ENCODE measurements at places on chromosomes 7 and 10.

DNA sequence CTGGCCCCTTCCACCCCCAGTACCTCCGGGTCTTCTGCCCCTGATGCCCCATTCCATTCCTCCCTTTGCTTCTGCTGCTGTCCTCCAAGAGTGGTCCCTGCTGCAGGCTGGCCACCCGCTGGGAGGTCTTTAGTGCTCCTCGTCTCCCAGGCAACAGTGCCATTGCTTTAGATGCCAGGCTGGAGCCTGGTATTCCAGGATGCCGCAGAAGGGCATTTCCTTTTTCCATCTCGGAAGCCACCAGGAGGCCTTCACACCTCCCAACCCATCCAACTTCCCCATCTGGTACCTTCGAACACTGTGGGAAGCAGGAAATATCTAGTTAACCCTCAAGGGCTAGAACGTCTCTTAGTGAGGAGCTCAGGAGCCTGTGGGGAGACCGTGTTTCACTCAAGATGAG lies 92.9 kb upstream of the DUSP5 start:
- DNase-seq: no peak

- no peak for DNase-seq
Measured at GRCh38 chr10:126080291-126080825, 184.0 kb downstream of the FANK1 start.

GRCh38 chr10:17771017-17771416 lies 19.0 kb downstream of the TMEM236 start:
- no peak for DNase-seq

DNA sequence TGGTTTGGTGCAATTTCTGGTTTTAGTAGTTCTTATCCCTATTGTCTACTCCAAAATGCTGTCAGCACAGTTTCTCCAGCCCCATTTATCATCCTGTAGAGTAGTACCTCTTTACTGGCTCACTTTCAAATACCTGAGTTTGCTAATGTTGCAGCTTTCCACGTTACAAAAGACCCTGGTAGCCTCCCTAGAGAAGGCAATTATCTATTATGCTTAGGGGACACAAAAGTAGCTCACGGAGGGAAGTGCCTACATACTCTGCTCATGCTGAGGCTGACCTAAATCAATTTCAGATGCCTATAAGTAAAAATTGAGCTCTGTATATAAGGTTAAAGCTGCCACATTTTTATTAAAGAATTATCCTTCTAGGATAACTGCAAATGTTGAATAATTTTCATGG lies 603.6 kb downstream of the CNTNAP2 start:
- DNase-seq: no peak

- DNase-seq: no peak
Measured at GRCh38 chr10:30324448-30325110, 24.5 kb downstream of the MTPAP start.

GRCh38 chr7:11177793-11178192 lies 204.1 kb downstream of the PHF14 start:
- no peak for DNase-seq

DNA sequence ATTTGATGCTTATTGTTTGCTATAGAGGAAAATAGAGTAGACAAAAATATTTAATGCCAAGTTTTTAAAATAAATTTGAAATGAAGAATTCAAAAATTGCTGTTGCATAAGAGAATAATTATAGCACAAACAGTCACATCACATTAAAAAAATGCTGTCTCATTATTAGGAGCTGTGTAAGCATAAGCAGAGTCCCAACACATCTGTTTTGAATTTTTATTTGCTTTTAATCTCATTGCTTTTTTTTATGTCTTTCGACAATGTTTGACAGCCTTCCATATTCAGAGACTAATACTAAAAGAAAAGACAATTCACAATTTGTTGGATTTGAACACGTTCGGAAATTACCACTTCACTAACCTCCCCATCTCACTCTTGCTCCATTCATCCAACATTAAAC lies 143.5 kb downstream of the TFPI2 start:
- DNase-seq: no peak

DNA sequence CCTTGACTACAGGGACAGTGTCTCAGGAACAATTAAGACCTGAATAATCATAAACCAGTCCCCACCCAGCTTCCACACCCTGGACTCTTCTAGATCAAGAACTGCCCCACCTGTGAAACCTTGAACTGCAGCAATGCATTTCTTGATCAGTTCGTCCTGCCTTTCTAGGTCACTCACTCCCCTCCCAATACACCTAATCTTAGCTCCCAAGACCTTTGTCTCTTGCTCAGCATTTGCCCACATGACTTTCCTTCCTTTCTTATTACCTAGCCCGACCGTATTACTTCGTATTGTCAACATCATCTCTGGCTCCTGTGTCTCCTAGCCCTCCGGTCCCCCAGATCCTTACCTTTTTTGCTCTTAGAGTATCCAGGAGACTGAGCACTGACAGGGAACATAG lies 5.5 kb upstream of the NAMPT start:
- no peak for DNase-seq

- no peak for DNase-seq
Measured at GRCh38 chr7:97771576-97771975, 39.7 kb downstream of the TAC1 start.

DNA sequence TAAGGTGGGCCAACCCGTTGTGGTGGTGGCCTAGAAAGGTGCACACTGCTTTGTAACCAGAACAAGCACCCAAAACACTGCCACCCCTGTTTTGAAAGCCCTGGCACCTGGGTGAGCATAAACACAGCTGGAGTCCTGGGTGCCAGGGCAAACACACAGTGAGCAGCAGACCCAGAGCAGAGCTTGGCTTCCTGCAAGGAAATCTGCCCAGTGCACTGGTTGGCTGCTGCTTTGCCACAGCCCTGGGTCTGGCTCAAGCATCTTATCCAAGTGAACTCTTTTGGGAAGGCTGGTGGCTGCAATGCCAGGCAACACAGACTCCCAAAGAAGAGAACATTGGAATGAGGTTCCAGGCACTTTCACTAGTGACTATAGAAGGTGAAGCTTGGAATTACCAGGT lies 145.5 kb upstream of the PDE1C start:
- no peak for DNase-seq

DNA sequence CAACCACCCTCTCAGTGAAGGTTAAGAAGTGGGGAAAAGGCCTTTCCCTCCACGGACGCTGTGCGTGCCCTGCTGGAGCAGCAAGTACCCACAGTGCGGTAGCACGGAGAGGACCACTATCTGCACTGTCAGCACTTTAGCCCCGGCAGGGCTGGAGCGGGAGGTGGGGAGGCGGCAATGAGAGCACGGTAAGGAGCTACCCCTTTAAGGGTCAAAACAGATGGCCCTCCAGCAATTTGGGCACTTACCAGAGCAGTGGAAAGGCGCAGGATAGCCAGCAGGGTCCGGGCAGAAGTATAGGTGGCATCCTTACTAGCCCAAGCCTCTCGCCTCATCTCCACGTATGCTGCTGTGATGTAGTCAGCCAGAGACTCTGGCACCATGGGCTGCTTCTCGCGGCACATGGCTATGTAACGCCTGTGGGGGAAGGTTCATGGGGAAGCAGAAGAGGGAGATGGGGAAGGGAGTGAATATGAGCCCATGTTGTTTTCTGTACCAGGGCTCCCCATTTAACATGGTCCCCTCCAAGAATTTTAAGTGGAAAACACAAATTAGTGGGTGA lies 5.2 kb downstream of the COPS6 start:
- no peak for DNase-seq

GRCh38 chr7:48411619-48412018 lies 240.4 kb downstream of the ABCA13 start:
- DNase-seq: no peak

DNA sequence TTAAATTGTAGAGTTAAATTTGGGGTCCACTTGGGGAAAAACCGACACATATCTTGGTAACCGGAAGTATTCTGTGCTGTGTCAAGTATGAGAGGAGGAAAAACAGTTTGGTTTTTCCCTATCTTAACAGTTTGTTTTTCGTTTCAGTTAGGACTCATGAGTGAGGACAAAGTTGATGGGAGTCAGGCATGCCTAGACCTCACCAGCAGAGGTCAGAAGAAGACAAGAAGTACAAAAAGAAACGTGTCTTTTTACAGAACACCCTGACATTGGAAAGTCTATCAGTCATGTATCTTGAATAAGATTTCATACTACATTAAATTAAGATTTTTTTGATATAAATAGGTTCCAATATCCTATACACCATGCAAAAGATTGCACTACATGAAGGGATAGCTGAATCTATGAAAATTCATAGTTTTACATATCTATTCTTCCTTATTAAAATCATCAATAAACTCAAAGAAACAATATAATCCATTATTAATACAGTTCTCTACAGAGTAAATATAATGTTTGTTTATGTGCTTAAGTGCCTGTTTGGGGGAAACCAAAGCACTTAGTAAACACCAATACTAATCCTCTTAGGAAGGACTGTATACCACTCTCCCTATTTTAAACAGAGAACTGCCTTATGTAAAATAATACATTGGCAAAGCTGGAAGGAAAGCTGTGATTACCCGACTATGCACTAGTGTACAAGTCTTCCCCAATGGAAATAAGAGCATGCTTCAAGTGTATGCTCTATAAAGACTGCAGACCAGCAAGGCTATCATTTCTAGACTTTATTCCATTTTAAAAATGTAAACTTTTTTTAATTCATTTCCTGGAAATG lies 95.6 kb downstream of the USP6NL start:
- peak; percentile 41 for DNase-seq

DNA sequence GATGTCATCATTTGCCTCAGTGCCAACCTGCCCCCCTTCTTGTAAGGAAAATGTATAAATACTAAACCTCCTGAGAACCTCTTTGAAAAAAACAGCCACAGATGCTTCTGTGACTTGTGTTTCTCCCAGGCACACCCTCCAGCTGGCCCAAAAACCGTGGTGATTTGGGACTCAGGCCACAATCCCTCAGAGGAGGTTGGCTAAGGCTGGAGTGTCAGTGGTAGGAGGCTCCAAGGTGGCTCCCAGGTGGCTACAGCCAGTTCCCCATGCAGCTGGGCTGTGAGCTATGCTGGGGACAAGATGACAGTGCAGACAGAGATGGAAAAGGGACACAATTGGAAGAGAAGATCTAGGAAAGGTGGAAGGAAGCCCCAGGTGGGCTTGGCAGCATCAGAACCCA lies 104.7 kb downstream of the CPXM2 start:
- DNase-seq: no peak

DNA sequence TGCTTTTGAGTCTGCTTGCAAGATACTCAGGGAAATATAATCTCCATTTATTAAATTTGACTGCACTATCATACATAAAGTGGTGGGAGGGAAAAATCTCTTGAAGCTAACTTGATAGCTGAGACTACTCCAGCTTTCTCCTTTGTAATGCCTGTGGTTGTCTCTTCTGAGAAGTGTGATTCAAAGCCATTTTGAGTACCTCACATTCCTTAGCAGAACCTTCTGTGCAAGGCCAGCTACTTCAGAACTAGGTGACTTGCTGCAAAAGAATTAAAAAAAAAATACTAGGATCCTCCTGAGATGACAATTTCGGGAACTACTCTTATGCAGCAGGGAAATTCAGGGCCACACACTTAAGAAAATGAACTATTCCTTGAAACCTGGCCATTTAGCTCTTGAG lies 294.8 kb downstream of the MDFIC start:
- DNase-seq: no peak

DNA sequence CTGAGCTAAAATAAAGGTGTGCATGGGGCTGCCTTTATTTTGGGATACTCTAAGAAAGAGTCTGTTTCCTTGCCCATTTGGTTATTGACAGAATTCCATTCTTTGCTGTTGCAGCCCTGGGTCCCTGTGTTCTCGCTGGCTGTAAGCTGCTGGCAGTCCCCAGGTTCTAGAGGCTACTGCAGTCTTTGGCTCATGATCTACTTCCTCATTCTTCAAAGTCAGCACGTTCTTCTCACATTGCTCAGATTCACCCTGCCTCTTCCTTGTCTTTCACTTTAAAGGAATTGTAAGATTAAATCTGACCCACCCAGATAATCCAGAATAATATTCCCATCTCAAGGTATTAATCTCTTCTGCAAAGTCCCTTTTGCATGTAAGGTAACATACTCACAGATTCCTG lies 620.3 kb downstream of the CCSER2 start:
- no peak for DNase-seq

- DNase-seq: no peak
Measured at GRCh38 chr7:20201380-20201779, 15.8 kb downstream of the MACC1 start.

DNA sequence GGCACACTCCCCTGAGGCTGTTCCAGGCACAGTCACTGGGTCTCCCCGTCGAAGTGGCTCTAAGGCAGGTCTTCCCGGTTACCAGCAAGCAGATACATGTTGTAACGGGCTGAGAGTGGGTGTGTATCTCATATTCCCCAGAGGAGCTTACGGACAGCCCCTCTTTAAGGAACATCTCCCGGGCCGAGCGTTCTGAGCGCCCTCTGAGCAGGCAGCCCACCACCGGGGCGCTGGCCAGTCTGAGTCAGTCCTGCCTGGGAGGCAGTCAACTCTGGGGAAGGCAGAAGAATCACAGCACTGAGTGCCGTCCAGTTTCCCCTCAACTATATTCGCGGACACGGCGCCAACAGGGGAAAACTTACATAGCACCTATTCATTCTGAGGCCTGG lies 117.4 kb downstream of the LHPP start:
- no peak for DNase-seq

GRCh38 chr7:134996097-134996550 lies 9.8 kb downstream of the AGBL3 start:
- no peak for DNase-seq

- DNase-seq: peak; percentile 30
Measured at GRCh38 chr7:101817471-101818286, at the start of gene CUX1. Gene CUX1 (plus strand): TSS chr7:101817626. CDS start chr7:101817640, 14 bp downstream.

GRCh38 chr7:29956487-29956836 lies 33.1 kb downstream of the SCRN1 start:
- DNase-seq: no peak

- DNase-seq: no peak
Measured at GRCh38 chr7:41656366-41656765, 46.5 kb downstream of the INHBA start.

DNA sequence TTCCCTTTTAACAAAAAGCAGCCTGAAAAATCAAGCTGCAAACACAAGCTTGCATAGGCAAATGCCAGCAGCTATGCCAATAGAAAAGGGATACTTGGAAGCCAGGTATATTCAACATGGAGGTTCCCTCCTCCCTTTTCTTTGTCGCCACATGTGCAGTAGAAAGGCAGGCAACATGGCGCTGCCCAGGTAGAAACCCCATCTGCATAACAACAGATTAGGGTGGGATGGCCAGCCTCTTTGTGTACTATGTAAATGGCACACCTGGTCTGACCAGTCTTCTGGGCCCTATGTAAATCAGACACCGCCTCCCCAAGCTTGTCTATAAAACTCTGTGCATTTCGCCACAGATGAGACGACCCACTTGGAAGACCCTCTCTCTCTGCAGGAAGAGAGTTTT lies 58.1 kb downstream of the CCDC3 start:
- DNase-seq: no peak

- DNase-seq: no peak
Measured at GRCh38 chr10:105594296-105594695, 953.2 kb downstream of the SORCS3 start.

DNA sequence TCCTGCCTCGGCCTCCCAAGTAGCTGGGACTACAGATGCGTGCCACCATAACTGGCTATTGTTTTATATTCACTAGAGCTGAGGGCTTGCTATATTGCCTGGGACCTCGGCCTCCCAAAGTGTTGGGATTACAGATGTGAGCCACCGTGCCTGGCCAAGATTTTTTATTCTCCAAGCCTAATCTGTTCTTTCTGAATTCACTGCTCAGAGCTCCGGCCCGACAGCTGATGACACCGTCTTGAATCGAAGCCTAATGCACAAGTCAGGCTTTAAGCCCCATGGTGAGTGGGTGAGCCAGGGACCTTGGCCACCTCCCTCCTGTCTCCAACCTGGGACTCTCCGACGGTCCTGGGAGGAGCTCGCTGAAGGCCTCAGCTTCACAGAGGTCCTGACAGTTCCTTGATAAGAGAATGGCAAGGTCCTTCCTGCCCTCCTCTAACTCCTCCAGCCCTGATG lies 338.9 kb downstream of the WDR37 start:
- DNase-seq: no peak

All from activated CD4-positive, alpha-beta T cell treated with anti-CD3 and anti-CD28 coated beads for 4 hours (primary cell).